ENCODE measurements at places on chromosomes 6 and 20.

DNA sequence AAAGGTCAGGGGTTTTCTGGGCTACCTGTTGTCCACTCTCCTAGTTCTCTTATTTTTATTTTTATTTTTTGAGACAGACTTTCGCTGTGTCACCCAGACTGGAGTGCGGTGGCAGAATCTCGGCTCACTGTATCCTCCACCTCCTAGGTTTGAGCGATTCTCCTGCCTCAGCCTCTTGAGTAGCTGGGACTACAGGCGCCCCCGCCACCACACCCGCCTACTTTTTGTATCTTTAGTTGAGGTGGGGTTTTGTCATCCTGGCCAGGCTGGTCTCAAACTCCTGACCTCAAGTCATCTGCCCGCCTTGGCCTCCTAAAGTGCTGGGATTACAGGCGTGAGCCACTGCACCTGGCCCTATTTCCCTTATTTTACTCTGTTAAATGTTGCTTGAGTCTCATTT lies 149.0 kb downstream of the EYA4 start:
- DNase-seq = no peak

DNA sequence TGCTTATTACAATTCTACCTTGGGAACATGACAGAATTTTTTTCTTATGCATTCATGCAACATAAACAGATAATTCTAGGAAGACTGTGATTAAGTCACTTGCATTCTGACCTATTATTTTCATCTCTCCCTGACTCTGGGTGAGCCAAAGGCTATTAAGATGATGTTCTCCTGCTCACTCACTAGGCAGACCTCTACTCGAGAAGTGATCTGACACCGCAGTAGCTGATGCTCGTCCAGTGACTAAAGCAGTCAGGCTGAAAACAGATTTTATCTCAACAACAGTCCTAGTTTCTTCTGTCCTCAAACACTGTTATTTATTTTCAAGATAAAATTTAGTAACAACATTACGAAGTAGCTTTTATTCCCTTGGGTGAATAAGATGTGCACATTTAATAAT lies 17.3 kb downstream of the NAA20 start:
- DNase-seq = no peak

DNA sequence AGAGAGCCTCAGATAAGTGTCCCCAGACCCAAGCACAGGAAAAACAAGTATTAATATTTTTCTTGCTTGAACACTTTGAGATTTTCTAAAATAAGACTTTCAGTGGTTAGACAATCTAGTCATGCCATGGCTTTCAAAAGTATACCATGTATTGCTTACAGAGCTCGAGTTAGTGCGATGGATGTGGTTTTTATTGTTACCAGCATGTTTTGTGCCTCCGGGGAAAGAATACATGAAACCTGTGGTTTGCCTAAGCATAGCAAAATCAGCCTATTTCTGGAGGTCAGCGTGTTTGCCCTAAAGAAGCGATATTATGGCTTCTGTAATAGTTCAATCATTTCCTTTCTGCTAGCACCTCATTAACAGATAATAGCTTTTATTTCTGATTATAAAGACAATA lies 21.6 kb downstream of the RIN2 start:
- DNase-seq = no peak

GRCh38 chr6:167836721-167837120 lies 10.0 kb downstream of the AFDN start:
- no peak for DNase-seq

DNA sequence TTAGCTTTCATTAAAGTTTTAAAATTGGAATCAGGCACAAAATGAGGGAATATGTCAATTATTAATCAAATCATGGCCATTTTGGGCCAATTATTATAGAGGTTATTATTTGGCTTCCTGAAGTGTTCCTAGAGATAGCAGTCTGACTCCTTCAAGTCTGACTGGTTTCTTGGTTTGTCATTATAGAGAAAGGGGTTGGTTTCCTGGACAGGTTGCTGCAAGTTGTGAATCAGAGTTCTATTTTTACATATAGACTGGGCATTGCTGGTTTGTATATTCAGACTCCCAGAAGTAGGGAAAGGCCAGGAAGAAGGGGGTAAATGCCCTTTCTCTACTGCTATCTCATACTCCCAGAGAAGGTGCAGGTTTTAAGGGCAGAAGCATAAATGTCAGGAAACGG lies 121.4 kb upstream of the CEP162 start:
- no peak for DNase-seq

GRCh38 chr6:120675886-120676285 lies 658.4 kb downstream of the TBC1D32 start:
- no peak for DNase-seq

GRCh38 chr20:47711046-47711752 lies 74.1 kb downstream of the SULF2 start:
- no peak for DNase-seq

DNA sequence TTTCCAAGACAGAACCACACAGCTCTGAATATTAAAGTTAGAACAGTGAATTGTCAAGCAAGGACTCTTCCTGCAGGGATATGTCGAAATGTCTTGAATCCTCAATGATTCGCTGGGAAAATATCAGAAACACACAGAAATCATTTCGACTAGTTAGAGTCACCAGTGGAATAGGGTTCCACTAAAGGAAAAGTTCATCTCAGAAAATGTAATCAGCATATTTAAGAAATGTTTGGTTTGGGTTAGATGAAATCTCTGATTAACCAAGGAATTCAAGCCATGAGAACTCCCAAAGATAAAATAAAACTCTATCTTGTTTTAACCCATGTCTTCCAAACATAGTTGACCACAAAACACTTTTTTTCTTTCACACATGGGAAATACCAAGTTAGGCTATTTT lies 621.0 kb upstream of the NRSN1 start:
- DNase-seq = no peak

GRCh38 chr6:142318714-142319113 lies 16.9 kb downstream of the ADGRG6 start:
- DNase-seq = no peak

GRCh38 chr6:113662093-113662665 lies 195.0 kb upstream of the MARCKS start:
- DNase-seq = no peak

DNA sequence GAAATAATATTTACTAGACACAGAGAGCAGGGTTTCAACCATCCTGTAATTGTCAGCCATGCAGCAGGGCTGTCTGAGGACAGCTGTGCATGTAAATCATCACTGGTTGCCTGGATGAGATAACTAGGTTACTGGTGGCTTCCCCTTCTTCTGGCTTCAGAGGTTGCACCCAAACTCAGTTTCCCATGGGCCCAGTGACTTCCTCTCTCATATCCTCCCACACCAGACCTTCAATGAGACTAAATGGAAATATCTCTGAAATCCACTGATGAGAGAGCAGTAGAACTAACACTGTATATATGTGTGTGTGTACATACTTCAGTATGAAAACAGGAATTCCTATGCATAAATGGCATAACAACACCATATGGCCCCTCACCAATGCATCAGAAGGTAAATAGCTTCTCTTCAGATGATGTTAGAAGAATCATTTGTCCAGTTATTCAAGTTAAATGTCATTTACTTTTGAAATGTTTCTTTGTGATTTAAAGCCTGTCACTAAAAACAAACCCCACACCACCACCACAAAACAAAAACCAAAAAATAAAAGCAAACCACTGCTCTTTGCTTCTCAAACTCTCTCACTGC lies 51.0 kb upstream of the IL20RA start:
- DNase-seq = no peak

GRCh38 chr20:50099113-50099512 lies 13.8 kb downstream of the UBE2V1 start:
- no peak for DNase-seq

GRCh38 chr6:79307321-79308036 lies 73.0 kb upstream of the HMGN3 start:
- no peak for DNase-seq

DNA sequence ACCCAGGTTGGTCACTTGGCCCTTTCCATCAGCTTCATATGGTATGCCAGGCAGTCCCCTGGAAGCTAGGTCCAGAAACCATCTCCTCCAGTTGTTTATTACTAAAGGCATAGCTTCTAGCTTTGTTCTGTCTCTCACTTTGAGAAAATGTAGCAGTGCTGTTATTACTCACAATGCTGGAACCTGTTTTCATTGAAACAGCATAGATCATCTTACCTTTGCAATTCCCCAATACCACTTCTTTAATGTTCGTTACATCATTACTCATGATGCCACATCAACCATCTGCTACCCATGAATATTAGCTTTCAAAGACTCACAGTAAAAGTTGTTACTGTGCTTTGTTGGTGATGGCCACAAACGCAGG lies 88.3 kb downstream of the ADAT2 start:
- no peak for DNase-seq

- peak; percentile 74 for DNase-seq
Measured at GRCh38 chr20:878511-879307, 37.4 kb downstream of the ANGPT4 start.

- no peak for DNase-seq
Measured at GRCh38 chr6:71082033-71082650, 125.3 kb upstream of the B3GAT2 start.

- no peak for DNase-seq
Measured at GRCh38 chr20:56954797-56955196, 311.6 kb downstream of the BMP7 start.

DNA sequence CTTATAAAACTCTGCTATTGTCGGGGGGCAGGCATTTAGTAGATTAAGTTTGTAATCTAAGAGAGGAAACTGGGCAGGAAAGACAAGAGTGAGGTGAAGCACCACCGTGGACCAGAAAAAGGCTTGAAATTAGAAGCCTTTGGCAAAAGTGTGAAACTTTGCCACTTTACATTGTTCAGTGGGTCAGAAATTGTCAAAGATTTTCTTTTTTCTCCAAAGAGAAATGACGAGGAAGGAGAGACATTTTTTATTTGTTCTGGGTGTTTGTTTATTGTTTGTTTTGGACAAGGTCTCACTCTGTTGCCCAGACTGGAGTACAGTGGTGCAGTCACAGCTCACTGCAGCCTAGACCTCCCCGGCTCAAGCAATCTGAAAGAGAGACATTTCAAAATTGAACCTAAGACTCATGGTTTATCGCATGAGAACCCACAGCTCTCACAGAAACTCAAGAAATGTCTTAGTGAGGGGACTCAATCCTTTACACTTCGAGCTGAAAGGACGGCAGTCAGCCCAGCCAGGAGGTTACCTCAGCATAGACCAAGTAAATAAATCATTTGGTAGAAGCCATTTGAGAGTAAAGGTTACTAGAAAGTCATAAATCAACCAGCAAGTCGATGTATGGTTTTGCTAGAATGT lies 262.8 kb upstream of the TAB2 start:
- no peak for DNase-seq

GRCh38 chr6:132537145-132537544 lies 932 bp upstream of the TAAR9 start:
- DNase-seq = no peak

DNA sequence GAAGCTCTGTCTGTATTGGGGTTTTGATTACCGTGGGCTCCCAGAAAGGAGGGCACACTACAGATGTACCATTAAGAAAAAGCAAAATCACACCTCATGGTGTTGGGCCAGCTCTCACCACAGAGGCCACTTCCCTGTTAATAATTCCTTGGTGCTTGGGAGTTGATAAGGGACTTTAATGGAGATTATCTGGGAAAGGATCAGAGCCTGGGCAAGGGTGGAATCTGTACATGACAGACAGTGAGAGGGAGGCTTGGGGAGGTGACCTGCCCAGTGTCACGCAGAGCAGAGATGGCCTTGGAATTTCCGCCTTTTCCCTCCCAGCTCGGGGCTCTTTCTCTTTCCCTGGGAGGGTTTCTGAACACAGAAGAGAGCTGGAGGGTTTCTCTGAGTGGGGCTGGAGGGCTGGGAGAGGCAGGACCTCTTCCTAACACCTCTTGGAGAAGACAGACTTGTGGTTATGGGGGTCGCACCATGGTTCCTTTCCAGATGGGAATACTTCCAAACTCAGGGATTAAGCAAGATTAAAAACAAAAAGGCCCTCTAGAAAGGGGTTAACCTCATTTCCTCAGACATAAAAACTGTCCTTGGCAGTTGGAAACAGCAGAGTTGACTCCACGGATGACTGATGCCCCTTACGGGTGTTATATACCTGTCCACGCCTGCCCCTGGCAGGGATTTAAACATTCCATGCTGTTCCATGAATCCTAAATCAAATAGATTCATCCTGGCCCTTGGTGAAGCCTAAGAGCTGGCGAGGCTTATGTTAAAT lies 16.8 kb upstream of the KCNK16 start:
- no peak for DNase-seq

- no peak for DNase-seq
Measured at GRCh38 chr20:19937218-19937617, 79.9 kb upstream of the NAA20 start.

GRCh38 chr20:51206032-51206662 lies 183.2 kb upstream of the KCNG1 start:
- DNase-seq = no peak

DNA sequence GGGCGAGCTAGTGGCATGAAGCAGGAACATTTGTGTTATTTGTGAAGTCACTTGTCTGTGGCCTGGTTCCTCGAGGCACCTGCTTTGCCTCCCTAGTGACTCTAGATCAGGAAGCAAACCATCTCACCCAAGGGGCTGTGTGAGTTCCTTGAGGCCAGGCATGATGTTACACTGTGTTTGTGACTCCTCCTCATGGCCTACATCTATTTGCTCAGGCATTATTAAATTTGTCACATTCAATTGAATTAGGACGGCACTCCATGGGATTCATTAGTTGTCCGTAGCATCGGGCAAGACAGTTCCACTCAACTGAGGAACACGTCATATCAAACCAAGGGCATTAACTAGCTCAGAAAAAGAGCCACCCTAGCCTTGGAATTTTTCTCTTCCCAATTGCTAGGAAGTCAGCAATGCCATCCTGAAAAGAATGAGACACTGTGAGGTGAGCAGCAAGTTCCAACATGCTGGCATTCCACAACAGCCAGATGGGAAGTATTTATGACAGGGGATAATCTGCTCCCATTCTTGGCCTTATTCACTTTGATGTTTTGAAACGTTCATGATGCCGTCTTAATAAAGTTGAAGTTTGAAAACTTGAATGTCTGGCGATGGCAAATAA lies 17.2 kb downstream of the TMEM200A start:
- no peak for DNase-seq

Data from neuronal stem cell (in vitro differentiated cells).